ENCODE measurements at places on chromosomes 2 and 18.

DNA sequence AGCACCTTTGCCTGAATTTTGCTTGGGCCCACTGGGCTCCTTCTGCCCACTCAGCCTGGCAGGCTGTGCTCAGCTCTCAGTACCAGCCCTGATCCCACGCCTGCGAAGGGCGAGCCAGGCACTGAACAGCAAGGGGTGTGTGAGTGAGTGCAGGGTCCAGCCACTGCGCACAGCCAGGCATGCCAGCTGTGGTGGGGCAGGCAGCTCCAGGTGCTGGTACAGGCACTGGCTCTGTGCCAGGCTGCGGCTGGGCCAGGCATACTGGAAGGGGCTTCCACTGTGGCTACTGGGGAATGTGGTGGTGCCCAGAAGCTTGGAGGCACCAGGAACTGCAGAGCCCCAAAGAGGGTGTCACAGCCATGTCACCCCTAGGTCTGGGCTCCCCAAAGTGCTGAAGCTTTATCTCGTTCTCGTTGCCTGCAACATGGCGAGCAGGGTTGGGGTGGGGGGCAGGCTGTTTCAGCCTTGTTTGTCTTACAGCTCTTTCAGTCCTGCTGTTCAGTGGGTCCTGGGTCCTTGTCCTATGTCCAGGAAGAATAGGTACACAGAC is 8.8 kb downstream of the DYSF start:
- DNase-seq = no peak

- DNase-seq = no peak
Observed at GRCh38 chr18:64234321-64234720, 85.4 kb upstream of the LINC00305 start.

- DNase-seq = no peak
Observed at GRCh38 chr18:54209471-54210180, 14.8 kb downstream of the MBD2 start.

DNA sequence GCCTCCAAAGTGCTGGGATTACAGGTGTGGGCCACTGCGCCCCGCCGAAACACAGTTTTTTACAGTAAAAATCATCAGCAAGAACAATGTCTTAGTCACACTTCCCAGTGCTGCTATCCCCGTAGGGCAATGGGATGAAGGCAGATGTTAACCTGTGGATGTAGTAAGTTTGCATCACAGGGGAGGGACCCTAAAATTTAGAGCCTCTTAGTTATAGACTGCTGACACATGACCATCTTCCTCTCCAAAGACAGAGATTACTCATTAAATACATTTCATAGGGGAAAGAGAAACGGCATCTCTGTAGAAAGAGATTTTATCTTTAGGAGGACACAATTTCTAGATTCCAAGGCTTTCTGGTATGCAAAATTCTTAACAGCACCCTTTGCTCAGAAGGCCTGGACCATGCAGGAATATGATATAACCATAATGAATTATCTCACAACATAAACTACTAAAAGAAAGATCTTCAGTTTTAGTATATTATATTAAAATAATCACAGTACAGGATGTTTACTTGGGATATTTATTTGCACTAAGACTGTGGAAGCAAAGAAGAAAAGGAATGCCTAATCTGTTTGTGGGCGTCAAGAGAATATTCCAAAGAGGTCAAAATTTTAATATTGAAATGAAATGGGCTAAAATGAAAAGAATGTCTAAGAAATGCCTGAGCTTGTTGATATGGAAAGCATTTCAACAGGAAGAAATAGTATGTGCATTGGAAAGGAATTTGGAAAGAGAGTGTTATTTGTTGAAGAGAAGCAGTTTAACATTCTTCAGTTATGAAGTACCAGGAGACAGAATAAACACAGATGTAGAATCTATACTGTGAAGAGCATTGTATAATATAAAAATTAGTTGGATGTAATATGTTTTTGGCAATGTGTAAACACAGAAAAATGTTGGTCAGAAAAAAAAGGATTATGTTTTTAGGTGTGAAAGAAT is 1228.3 kb upstream of the CHAC2 start:
- DNase-seq = no peak

DNA sequence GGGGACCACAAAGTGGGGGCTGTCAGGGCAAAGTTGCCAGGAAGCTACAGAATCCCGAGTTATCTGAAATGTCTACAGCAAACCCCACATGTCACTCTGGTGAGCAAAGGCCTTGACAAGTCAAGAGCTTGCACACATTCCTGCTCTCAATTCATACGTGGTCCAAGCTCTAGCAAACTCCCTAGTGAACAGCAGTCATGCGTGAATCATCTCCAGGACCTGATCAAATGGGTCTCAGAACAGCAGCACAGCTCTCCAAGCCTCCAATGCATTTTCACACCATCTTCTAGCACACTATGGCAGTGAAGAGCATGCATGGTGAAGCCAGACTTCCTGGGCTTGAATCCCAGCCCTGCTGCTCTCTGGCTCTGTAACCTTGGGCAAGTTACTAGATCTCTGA is 68.5 kb downstream of the MYO5B start:
- no peak for DNase-seq

DNA sequence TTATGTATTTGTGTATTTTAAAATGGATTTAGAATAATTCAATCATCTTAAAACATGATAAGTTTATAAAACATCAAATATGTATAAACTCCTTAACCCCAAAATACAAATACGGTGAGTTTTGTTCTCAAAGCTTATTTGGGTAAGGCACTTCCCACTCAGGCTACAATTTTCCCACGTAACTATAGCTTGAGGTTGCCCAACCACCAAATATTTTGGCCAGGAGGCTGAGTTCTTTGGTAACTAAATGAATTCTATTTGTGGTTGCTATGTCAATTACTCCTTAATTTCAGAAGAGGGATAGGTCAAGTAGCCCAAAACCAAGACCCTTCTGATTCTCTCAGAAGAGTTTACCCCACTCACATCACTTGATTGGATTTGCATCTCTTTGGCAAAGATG is 70.4 kb downstream of the MYL12B start:
- no peak for DNase-seq

DNA sequence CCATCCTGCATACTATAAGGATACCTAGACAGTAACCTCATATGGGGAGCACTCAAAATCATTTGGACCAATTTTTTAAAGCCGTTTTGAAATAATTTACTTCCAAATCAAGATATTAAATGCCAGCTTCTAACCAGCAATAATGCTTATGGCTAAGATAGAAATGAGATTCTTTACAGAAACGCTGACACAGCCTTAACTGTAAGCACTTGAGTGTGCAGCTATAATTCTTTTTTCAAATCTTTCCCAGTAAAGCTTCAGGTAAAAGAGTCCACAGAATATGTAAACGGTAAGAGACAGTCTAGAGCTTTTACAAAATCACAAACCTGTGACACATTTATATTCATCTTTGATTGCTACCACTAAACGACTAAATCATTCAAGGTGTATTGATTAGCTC is 4.5 kb downstream of the NXPH2 start:
- DNase-seq = no peak

DNA sequence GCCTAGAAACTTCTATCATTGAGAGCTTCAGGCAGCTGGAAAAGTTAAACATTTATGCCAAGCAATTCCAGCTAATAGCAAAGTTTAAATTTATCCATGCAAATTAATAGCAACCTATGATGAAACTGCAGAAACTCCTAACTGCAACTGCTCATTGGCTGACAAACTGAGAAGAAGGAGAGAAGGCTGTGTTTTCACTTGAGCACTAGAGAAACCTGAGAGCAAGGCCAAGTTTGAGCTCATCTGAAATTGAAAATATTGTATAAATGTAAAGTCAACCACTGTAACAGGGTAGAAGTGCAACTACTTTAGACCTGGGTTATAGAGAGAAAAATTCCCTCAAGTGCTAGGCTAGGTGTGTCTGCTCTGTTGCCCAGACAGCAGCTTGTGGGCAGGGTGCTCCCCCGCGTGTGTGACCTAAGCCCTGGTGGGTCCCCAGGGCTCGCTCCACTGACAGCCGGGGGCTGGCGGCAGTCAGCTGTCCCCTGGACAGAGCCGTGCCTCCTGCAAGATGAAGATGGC is 50.2 kb downstream of the CABYR start:
- no peak for DNase-seq

GRCh38 chr2:7736646-7737305 is 819.6 kb downstream of the RNF144A start:
- no peak for DNase-seq

DNA sequence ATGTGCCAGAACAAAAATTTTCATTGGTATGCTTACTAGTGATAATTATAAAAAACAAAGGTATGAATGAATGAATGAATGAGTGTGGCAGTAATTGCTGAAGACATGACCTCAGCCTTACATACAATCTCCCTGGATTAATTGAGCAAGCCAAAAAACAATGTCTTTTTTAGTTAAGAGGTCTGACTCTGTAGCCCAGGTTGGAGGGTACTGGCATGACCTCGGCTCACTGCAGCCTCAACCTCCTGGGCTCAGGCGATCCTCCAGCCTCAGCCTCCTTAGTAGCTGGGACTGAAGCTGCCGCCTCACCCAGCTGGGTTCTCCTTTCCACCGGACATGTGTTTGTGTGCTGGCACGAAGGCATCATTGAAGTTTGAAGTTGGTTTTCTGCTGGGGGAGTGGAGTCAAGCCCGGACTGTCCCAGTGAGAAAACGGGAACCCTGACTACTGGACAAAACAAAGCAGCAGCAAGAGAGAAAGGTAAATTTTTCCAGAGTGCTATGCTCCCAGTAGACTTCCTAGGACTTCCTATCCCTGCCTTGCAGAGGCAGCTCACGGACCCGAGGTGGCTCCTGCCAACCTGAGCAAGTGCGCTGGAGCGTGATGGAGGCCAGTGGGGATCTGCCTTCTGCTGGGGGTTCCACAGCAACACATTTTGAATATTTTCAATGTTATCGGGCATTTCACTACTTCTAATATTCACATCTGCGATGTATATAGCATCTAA is 6.4 kb upstream of the IMP4 start:
- DNase-seq = no peak

- DNase-seq = no peak
Observed at GRCh38 chr2:162241571-162241970, 1.7 kb downstream of the FAP start.

DNA sequence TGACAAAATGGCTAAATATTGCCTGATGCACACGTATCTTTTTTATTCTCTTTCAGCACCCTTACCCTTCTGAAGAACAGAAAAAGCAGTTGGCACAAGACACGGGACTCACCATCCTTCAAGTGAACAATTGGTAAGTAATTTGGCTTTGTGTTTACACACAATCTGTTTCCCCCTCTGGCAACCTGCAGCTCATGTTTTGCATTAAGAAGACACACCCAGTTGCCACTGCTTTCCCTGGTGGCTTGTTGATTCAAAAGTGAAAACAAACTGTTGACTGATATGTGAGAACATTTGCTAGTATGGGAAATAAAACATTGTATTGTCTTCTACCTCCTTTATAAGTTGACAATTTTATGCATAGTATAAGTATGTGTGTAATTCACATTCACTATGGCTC is 113.0 kb downstream of the MEIS1 start:
- no peak for DNase-seq
